ENCODE measurements at places on chromosomes 7 and 10. TPM values are rescaled to one million over a fixed set of nuclear protein-coding genes. Genes with fewer than 3 reads are reported as not detected.

GRCh38 chr7:151793991-151794507, 82.9 kb downstream of the PRKAG2 start:
- DNase-seq: no peak
- no peak overlapping the region for H3K4me3 ChIP-seq
- H3K27ac ChIP-seq: no peak overlapping the region
- no peaks in the 10 kb centered on the region for H3K36me3 ChIP-seq
- peaks cover 41% of the 10 kb centered on the region for H3K4me1 ChIP-seq
- H3K27me3 ChIP-seq: no peaks in the 10 kb centered on the region

- no peak overlapping the region for H3K4me3 ChIP-seq
- H3K4me1 ChIP-seq: no peaks in the 10 kb centered on the region
- DNase-seq: no peak
- H3K36me3 ChIP-seq: no peaks in the 10 kb centered on the region
- no peak overlapping the region for H3K27ac ChIP-seq
Observed at GRCh38 chr7:137772316-137772715, 74.5 kb downstream of the DGKI start.

Gene TMEM184A
- not detected for total RNA-seq

Gene GBX1
- total RNA-seq: not detected

Gene PALD1
- total RNA-seq: 2.4 TPM

Data from activated B cell treated with CpG ODN at 0.5 μM for 24 hours (primary cell).